Suprapubic skin (tissue), 4 donors: ENCODE measurements at places on chromosomes 7 and 10. TPM values are rescaled to one million over a fixed set of nuclear protein-coding genes. Genes with fewer than 3 reads are reported as not detected.

Gene NKX1-2
- total RNA-seq = 0.89 TPM

Gene HOXA9
- 44.3 TPM for total RNA-seq

Gene COL1A2
- total RNA-seq = 29.9 TPM

DNA sequence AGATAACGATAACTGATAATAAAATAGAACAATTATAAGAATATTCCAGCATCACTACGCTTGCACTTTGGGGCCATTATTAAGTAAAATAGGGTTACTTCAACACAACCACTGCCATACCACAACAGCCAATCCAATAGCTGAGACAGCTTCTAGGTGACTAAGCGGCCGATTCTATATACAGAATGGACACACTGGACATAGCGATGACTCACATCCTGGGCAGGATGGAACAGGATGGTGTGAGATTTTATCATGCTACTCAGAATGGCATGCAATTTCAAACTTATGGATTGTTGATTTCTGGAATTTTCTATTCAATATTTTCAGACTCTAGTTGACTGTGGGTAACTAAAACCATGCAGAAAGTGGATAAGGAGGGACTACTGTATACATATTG, 920.9 kb downstream of the LRMDA start:
- no peak overlapping the region for H3K4me3 ChIP-seq
- H3K27me3 ChIP-seq = no peaks in the 10 kb centered on the region
- no peaks in the 10 kb centered on the region for H3K36me3 ChIP-seq

DNA sequence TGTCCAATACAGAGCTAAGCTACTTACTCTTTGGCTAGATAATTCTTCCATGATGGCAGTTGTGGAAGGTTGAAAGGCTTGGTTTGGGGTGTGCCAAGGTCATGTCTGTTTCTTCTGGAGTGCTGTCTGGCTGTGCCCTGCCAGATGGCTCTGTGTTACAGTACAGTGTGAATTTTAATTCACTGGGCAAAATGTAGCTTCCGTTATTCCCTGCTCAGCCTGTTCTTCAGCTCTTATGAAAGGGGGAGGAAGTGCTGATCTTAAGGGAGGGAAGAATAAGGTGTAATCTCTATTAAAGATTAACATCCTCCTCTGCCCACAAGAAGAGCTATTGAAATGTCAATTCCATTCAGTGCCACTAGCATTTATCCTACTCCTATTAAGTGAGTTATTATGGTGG, 52.2 kb downstream of the SND1 start:
- H3K36me3 ChIP-seq = peaks cover 60% of the 10 kb centered on the region
- no peak overlapping the region for H3K27ac ChIP-seq
- no peak overlapping the region for H3K4me3 ChIP-seq
- DNase-seq = no peak

GRCh38 chr7:81846398-81846797, 76.6 kb upstream of the HGF start:
- no peak for DNase-seq
- no peaks in the 10 kb centered on the region for H3K36me3 ChIP-seq
- H3K27me3 ChIP-seq = no peaks in the 10 kb centered on the region
- H3K4me3 ChIP-seq = no peak overlapping the region
- H3K27ac ChIP-seq = peak overlapping the region; percentile 40

- no peaks in the 10 kb centered on the region for H3K36me3 ChIP-seq
- DNase-seq = no peak
- no peak overlapping the region for H3K4me3 ChIP-seq
- H3K27me3 ChIP-seq = no peaks in the 10 kb centered on the region
- no peak overlapping the region for H3K27ac ChIP-seq
Observed at GRCh38 chr7:72538147-72538546, 126.0 kb upstream of the CALN1 start.
